ENCODE measurements at places on chromosomes 13 and 19.

GRCh38 chr19:51490676-51491075, 10.9 kb downstream of the SIGLEC12 start:
- no peak for DNase-seq

- DNase-seq, result no peak
Observed at GRCh38 chr19:3785938-3786824, at the start of gene MATK. TSS of gene MATK (minus strand) at chr19:3786381. CDS start at chr19:3785135, 1,246 bp downstream.

- DNase-seq, result no peak
Observed at GRCh38 chr13:112118451-112119064, 51.6 kb downstream of the SOX1 start.

GRCh38 chr19:38819231-38819920, 6.6 kb upstream of the LGALS4 start:
- no peak for DNase-seq

DNA sequence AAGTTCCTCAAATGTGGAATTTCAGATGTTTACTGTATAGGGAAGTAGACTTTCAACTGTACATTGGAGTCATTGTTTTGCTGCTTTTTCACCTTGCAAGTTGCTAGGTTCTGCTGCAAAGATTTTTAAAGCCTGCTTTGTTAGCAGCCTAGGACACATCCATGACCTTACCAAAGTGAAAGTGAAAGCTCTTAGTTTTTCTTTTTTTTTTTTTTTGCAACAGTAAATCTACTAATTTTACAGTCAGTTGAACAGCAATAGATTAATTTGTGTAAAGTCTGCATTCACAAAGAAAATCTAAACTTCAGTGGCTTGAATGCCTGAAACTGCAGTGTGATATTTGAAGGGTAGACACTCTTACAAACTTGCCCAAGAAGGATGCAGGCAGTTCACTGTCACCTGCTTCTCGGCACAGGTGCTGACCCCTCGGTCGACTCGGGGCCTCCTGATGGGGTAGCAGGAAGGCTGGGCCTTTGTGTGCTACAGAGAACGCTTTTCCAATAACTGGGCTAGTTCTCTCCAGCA, 5.0 kb upstream of the MTIF3 start:
- no peak for DNase-seq

DNA sequence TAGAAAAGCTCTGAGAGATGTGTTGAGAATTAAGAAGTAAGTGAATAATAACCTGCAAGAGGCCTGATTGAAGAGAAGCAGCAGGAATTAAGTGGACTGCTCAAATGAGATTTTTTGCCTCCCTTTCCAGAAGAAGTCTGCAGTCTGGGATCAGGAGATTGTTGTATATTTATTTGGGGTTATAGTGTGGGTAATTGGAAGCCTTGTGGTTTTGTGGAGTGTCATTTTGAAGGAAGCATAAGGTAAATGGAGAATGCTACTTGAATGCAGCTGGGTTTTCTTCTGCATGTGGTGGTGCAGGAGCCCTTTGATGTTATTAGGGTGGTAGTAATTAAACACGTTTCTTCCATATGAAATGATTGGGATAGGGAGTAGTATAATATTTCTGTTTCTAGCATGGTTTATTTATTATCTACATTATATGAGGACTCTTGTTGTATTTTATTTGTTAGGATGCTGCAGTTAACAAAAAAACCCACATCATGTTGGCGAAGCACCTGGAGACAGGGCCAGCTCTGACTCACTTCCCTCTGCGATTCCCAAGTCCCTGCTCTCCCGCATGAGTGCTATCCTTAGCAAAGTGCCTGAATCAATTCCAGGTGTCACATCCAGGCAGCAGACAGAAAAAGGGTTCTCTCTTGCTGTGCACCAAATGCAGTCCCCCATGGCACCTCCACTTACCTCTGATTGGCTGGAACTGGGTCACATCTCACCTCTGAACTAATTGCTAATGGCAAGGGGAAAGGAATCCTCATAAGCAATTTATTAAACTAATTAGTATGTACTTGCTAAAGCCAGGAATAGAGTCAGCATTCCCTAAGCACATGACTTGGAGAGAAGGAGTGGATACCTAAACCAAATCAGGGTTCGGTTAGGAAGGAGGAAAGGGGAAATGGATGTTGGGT, 54.8 kb downstream of the DGKH start:
- no peak for DNase-seq

DNA sequence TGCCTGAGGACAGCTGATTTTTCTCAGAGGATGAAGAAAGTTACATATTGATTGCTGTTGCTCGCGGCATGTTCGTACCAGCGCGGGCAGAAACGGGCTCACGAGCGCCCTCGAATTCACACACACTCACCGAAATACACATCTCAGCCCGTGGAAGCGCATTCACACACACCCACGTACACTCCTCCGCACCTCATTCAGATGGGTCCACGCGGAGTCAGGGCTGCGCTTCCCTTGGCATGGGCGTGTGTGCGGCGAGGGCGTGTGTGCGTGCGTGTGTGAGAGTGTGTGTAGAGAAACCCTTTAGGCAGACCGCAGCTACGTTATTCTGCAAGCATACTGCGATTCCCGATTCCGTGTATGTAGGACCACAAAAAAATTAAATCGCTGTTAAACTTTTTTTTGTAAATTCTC, 2.1 kb upstream of the PCDH17 start:
- DNase-seq, result no peak

- DNase-seq, result no peak
Observed at GRCh38 chr19:41860419-41861115, 512 bp downstream of the RPS19 start.

- DNase-seq, result peak; percentile 54
Observed at GRCh38 chr19:49502866-49503581, 6.8 kb downstream of the RPS11 start.

- peak; percentile 16 for DNase-seq
Observed at GRCh38 chr13:46992383-46992952, 95.6 kb upstream of the HTR2A start.

- no peak for DNase-seq
Observed at GRCh38 chr13:75173457-75174356, 308.3 kb downstream of the TBC1D4 start.

DNA sequence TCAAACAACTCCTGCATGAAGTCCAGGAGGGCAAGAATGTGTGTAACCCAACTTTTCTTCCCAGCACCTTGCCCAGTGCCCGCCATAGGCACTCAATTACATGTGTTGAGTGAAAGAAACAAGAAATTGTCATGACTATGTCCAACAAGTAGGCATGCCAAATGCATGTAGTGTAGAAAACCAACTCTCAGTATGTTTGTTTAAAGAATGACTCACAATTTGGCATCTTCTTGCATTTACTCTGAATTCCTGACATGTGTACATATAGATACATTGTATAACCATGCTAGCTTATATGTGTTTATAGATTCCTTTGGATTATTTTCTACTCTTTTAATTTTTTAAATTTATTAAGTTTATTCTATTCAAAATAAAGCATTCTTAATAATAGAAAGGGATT, 305.0 kb downstream of the EFNB2 start:
- DNase-seq, result no peak

- DNase-seq, result no peak
Observed at GRCh38 chr13:27199696-27200095, 28.1 kb upstream of the USP12 start.

DNA sequence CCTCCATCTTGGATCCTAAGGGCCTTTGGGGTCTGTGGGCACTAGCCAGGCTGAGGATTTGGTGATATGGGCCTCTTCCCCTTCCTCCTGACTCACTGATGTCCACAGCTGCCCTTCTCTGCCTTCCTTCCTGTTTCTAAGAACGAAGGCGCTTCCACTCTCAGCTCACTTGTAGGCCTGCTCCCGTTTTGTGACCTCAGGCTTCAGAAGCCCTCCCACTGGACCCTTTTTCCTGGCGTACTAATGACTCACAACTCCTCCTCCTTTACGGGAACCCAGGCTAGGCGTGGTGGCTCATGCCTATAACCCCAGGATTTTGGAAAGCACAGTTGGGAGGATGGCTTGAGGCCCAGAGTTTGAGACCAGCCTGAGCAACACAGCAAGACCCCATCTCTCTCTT, 55.6 kb downstream of the TMED1 start:
- no peak for DNase-seq

DNA sequence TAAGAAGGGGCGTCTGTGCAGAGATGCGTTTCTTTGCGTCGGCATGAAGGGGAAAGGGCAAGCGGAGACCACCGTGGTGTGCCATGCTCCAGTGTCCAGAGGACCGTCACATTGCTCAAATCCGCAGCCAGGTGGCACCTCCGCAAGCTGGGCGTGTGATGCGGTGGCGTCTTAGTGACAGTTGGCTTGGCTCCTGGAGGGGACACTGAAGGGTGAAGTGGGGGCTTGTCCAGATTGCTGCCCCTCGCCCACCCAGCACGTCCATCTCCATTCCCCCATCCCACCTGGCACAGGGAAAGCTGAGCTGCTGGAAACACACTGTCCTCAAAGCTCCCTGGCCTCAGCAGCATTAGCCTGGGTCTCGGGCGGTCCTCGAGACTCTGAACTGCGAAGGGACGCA, 135.3 kb downstream of the SOX1 start:
- DNase-seq, result no peak

Measured in HCT116 (cell line).